ENCODE measurements at places on chromosomes 13 and 19. TPM values are rescaled to one million over a fixed set of nuclear protein-coding genes. Genes with fewer than 3 reads are reported as not detected.

The CFAP97D2 gene
- 0.18 TPM for total RNA-seq

The HSPBP1 gene
- total RNA-seq: 35.7 TPM

The FAAP24 gene
- total RNA-seq: 8.7 TPM

The SUPT5H gene
- total RNA-seq: 150 TPM

The ELSPBP1 gene
- total RNA-seq: not detected

The GRK1 gene
- 0.05 TPM for total RNA-seq

The APLP1 gene
- 2.0 TPM for total RNA-seq

The ZSWIM9 gene
- total RNA-seq: 9.0 TPM

The ZNF69 gene
- total RNA-seq: 6.0 TPM

The SBK3 gene
- total RNA-seq: not detected

The ERICH6B gene
- not detected for total RNA-seq

The ZNF320 gene
- total RNA-seq: 8.9 TPM

The STOML3 gene
- not detected for total RNA-seq

The COMMD6 gene
- total RNA-seq: 131 TPM

The SPTBN4 gene
- 0.20 TPM for total RNA-seq

The C13orf42 gene
- total RNA-seq: not detected

The CXCL17 gene
- not detected for total RNA-seq

The LIG4 gene
- 8.9 TPM for total RNA-seq

The MAB21L1 gene
- total RNA-seq: not detected

The ARL11 gene
- total RNA-seq: 2.2 TPM

The ZNF234 gene
- total RNA-seq: 11.1 TPM

The LILRA5 gene
- total RNA-seq: not detected
